ENCODE measurements at places on chromosomes 16 and 17.

GRCh38 chr17:48439110-48439850, 9.3 kb upstream of the SKAP1 start:
- no peak for DNase-seq

- peak; percentile 34 for DNase-seq
These were observed 1.7 kb downstream of the NFATC3 start for GRCh38 chr16:68086860-68087268.

DNA sequence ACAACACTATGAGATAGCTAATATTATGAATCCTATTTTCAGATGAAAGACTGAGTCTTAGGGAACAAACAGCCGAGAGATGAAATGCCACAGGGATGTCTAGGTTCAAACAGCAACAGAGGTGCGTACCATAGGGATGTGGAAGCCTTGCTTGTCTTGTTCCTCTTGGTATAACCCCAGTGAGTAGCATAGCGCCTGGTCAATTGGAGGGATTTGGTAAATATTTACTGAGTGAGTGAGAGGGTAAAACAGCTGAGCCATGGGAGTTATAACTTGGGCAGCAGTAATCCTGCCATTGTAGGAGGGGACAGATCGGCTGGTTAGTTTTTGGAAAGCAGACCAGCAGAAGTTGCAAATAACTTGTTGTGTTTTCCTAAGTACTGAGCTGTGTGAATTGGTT, 80.2 kb downstream of the WWOX start:
- DNase-seq: no peak

DNA sequence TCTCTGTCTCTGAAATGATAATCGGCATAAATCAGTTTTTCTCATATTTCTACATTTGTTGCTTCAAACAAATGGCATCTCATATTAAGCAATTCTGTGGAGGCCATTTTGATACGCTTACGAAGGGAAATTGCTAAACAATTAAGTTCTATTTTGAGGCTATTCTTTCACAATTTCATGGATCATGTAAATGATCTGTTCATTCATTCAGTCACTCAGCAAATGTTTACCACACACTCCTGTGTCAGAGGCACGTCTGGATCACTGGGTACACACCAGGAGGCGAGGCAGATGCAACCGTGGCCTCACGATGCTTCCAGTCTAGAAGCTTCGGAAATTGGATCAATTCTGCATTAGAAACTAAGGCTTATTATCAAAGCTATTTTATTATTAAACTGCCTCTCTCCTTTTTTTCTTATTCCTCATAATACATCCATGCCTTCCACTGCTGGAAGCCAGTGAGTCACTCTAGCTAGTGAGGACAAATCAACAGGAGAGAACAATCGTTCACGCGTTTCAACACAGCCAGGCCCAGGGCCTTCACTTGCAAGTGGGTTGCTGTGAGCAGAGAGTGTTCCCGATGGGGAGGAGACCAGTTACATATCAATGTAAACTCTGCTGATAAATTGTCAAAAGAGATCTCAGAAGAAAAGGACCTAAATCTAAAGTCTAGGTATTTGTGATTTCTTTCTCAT, 11.3 kb upstream of the SLC39A11 start:
- no peak for DNase-seq

DNA sequence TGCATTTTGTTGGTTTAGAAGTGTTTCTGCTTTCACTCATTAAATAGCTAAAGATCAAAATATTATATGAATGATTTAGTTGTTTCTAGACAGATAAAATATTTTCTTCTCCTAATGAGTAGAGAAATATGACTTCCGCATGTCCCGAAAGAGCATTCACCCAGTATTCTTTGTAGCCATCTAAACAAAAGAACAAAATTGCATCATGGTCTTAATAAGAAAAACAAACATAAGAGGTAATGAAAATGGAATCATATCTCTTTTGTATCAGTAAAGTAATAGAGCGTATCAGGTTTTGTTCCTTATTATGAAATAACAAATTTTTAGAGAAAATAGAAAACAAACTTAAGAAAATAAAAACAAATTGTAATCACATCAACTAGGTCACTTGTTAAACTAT, 16.1 kb upstream of the KCNJ2 start:
- DNase-seq: no peak

GRCh38 chr17:4625181-4625617, 16.3 kb downstream of the ALOX15 start:
- no peak for DNase-seq

DNA sequence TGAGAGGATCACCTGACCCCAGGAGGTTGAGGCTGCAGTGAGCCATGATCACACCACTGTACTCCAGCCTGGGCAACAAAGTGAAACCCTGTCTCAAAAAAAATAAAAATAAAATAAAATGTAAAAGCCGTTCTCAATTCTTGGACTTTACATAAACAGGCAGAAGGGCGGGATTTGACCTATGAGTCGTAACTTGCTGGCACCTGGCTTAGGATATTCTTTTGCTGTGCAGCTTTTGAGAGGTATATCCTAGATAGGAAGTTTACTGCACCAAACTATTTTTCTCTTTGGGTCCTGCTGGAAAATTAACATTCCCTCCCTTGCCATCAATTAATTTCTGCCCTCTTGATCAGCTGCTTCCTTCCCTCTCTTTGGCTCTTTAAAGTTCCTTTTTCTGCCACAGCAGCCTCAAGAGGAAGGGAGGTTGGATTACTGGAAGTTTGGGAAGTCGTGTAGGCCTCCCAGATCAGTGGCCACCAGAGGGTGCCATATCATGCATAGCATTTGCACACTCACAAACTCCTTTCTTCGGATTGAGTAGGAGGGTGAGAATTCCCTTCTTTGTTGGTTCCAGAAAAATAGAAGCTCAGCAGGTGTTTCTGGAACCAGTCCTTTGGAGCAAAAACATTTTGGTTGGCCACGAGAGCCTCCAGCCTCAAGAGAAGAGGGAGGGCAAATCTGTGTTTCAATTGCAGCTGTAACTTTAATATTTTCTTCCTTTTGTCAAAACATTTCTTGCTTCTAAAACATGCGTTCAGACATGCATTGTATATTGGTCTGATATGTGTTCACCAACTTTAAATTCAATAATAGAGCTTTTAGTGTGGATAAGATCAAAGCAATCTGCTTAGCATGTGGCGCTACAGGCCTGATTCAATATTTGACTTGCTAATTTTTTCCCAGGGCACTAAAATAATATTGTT, 147.3 kb downstream of the CCDC182 start:
- DNase-seq: peak; percentile 90

DNA sequence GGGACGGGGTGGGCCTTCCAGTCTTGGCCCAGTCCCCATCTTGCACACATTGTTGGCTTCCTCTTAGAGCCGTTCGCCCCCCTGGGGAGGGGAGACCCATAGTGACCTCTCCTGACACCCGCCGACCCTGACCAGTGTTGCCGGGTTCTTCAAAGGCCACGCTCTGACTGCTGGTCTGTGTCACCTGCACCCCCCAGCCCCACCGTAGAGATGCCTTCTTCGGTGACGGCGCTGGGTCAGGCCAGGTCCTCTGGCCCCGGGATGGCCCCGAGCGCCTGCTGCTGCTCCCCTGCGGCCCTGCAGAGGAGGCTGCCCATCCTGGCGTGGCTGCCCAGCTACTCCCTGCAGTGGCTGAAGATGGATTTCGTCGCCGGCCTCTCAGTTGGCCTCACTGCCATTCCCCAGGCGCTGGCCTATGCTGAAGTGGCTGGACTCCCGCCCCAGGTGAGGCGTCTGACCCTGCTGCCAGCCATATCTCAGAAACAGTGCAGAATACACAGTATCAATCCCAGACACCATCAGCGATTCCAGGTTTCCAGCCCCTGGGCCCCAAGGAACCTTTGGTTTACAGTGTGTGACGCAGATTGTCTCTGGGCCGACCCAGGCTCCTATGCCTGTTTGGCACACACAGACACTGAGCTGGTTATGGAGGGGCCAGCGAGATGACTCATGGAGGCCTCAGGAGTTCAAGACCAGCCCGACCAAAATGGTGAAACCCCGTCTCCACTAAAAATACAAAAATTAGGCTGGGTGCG, 1.3 kb downstream of the SLC26A11 start:
- DNase-seq: no peak

GRCh38 chr16:75198135-75198600, 8.8 kb downstream of the CTRB2 start:
- DNase-seq: peak; percentile 85

GRCh38 chr17:70123193-70123592, 46.1 kb upstream of the KCNJ2 start:
- peak; percentile 24 for DNase-seq

GRCh38 chr17:6574687-6575595, 18.6 kb upstream of the PITPNM3 start:
- peak; percentile 86 for DNase-seq

DNA sequence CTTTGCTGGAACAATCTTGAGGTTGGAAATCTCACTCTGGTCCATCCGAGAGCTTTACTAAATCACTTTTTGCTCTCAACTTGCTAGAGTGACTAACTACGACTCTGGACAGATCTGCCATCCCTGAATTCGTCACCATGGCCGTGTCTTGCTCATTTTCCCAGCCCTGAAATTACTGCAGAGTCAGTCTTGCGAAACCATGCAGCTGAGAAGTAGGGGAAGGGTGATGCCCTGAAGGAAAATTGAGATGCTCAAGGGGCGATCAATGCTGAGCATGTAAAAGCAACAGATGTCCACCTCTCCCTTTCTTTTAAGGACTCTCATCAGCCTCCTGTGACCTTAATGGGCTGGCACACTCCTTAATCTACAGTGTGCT, 18.8 kb downstream of the PCTP start:
- DNase-seq: peak; percentile 96

GRCh38 chr17:49110509-49110908, 22.1 kb upstream of the B4GALNT2 start:
- DNase-seq: peak; percentile 27

DNA sequence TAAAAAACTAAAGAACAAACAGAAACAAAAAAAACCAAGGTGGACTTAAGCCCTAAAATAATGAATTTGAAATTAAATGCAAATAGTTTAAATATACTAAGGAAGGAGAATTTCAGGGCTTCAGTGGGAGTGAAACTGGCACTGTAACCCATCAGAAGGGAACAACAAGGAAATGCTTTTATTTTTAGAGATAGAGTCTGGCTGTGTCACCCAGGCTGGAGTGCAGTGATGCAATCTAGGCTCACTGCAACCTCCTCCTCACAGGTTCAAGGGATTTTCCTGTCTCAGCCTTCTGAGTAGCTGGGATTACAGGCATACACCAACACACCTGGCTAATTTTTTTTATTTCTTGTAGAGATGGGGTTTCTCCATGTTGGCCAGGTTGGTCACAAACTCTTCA, 625.2 kb upstream of the CDH8 start:
- DNase-seq: no peak

- no peak for DNase-seq
These were observed 37.8 kb downstream of the KLHDC4 start for GRCh38 chr16:87728026-87728425.

DNA sequence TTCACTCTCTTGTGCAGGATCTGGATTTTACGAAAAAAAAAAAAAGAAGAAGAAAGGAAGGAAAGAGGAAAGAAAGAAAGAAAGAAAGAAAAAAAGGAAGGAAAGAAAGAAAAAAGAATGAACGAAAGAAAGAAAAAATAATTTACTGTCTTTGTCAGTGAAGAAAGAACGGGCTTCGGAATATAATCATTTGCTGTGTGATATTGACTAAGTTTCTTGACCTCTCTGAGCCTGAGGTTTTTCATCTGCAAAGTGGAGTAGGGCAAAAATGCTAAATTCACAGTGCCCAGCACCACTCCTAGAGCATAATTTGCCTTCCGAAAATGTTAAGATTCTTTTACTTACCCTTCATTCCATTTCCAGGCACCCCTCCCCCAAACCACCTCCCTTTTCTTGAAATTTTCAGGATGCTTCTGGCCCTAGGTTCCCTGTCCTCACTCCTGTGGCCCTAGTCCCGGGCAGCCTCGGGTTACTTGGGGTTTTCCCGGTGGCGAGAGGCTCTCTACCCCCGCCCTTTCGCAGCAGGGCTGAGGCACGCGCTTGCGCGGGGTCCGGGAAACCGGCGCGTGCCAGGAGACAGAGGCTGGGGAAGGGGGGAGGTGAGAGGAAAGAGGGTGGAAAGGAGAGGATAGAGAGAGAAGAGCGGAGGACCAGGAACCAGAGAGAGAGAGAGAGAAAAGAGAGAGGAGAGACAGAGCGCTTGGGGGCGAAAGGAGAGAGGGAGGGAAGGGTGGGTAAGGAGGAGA, at the start of gene CNTNAP1:
TSS of gene CNTNAP1 (plus strand) at position 556 of the 746 bp plus-strand sequence. CDS start 299 bp downstream, outside the sequence.
- peak; percentile 90 for DNase-seq

GRCh38 chr16:14354561-14355351, 275.3 kb downstream of the PARN start:
- DNase-seq: no peak

GRCh38 chr17:59762049-59762823, 54.8 kb downstream of the VMP1 start:
- peak; percentile 57 for DNase-seq

- no peak for DNase-seq
These were observed 464.4 kb downstream of the CDH11 start for GRCh38 chr16:64657316-64658011.

DNA sequence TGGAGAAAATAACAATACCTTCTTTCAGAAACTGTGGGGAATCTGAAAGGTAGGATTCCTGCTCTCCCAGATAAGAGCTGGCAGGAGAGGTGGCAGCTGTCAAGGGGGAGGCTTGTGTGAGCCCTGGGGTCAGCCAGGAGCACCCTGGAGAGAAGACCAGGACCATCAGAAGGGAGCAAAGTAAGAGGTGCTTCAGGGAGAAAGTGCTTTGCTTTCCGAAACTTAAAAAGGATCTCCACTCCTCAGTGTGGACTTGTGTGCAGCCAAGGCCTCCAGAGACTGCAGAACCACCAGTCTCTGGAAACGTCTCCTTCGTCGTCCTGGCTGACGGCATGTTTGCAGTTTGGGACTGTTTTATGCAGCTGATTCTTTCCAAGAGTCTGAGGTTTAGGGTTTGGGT, 13.7 kb upstream of the SOX9 start:
- no peak for DNase-seq

- DNase-seq: no peak
These were observed 8.3 kb downstream of the SLC7A6 start for GRCh38 chr16:68272507-68273209.

DNA sequence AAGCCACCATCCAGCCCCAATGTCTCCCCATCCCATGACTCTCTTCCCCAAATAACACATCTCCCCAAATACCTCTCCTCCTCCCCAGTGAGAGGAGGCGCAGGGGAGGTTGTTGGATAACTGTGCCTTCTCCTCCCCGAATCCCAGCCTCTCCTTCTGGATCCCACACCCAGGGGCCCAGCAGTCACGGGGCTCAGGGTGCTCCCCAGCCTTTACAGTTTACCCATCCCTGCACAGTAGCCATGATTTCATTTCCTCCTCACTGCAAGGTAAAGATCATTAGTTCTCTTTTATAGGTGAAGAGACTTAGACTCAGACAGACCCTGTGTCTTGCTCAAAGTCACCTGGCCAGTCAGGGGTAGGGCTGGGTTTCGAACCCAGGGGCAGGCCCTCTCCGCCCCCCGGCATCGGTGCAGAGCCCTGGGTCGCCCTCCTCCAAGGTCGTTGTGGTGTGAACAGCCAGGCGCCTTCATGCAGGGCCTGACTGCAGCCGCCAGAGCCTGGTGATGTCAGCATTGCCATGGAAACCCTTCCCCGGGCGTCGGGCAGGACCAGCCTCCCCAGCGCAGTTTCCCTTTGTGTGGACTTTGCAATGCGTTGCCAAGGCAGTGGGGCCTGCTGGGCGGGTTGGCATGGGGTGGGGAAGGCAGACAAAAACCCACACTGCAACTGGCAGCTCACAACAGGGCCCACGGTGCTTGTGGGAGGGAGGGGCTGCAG, 53.3 kb upstream of the TOB1 start:
- peak; percentile 88 for DNase-seq

All from foreskin fibroblast (primary cell).